Activated gamma-delta T cell treated with anti-CD3 and anti-CD28 coated beads, Interleukin-2, amount 50 U/mL, for 16 hours (primary cell): ENCODE measurements at places on chromosomes 3 and 15.

GRCh38 chr3:170670504-170670903 is 84.6 kb upstream of the SLC7A14 start:
- DNase-seq, result no peak

DNA sequence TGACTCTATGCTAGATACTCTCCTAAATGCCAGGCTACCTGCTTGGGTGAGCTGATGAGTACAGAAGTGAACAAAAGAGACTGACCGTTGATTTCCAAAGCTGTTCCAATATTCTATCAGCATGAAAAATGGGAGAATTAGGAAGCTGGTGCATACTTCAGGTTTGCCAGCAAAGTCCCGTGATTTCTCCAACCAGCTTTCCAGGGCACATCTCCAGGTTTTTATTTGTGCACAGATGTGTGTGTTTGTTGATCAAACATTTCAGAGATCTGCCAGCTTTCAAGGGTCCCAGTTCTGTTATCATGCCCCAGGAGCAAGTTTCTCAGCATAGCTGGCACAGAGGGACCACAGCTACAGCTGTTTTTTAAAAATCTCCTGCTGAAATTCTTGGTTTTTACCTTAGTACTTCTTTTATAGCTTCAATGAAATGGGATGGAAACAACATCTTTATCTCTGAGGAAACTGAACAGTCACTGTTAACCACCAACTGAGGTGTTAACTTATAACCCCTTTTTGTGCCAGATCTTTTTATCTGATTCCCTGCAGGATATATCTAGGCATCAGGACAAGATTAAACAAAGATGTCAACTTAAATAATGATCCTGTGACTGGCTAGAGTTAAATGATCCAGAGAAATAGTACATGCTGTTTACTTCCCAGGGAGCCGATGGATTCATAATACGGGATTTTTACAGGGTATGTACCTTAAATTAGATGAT is 380.8 kb downstream of the GRM7 start:
- no peak for DNase-seq

DNA sequence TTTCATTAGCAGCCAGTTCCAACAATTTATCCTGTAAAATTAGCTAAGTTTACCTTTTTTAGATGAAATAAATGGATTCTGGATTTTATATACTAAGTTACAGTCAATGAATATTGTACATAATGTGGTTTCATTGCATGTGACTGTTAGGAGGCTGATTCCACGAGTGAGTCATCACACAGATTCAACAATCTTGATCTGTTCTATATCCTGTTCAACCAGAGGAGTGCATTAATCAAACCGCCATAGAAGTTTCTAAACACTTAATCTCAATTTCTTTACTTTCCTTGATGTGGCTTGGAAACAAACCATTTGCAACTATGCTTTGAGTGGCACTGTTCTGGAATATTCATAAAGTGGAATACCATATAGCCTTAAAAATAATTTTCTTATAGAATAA is 15.3 kb downstream of the DNAJC13 start:
- no peak for DNase-seq

GRCh38 chr3:123926396-123926795 is 34.6 kb downstream of the CCDC14 start:
- DNase-seq, result no peak

GRCh38 chr15:29765898-29766527 is 56.3 kb downstream of the TJP1 start:
- DNase-seq, result no peak

DNA sequence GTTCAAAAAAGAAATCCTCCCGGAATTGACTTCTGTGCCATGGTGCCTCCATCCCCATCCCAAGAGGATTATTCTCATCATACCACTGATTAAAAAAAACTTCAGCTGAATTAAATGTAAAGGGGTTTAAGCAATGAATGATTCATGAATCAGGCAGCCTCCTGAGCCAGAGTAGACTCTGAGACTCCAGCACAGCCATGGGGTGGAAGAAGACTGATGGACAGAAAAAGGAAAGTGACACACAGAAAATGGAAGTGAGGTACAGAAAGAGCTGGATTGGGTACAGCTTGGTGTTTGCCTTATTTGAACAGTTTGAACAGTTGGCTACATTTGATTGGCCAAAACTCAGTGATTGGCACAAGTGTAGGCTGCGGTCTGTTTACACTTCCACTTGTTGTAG is 224.8 kb upstream of the ATP10A start:
- DNase-seq, result no peak

DNA sequence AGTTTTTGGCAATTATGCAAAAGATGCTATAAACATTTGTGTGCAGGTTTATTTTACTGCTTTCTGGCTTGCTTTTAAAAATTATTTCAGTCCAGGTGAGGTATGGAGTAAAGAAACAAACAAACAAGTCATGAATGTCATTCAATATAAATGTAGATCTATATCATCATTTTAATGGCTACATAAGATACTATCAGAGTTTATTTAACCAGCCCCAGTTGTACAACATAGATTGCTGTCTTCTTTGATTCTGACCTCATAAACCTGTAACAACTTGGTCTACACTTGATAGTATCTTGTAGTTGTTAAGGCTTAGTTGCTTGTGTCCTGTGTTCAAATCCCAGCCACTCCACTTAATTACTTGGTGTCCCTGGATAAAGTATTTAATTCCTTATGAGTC is 46.0 kb upstream of the RNU6-1 start:
- no peak for DNase-seq

DNA sequence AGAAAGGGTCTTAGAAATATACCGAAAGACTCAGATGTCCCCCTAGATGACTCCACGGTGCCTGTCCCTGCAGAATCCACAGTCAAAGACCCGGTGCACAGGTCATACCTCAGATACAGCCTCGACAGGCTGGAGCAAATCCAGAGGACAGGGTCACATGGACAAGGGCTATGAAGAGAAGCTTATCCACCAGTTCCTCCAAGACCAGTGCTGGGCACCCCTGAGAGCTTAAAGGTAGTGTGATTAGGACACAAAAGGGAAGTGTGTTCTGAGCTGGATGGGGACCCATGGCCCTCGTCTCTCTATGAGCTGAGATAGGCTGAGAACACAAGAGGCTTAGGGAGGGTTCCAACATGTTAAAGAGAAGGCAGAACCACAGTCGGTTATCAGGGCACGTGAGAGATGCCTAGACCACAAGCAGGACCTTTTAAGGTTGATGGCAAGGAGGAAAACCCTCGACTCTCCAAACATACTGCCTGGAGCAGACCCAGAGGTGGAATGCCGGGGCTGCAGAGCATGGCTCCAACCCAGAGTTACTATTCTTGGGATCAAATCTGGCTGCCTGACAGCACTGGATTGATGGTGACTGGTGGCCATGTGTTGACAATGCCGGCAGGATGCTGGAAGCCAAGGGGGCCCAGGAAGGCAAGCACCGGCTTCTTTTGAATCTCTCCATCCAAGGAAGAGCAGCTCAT is 46.9 kb downstream of the ADCY5 start:
- no peak for DNase-seq

DNA sequence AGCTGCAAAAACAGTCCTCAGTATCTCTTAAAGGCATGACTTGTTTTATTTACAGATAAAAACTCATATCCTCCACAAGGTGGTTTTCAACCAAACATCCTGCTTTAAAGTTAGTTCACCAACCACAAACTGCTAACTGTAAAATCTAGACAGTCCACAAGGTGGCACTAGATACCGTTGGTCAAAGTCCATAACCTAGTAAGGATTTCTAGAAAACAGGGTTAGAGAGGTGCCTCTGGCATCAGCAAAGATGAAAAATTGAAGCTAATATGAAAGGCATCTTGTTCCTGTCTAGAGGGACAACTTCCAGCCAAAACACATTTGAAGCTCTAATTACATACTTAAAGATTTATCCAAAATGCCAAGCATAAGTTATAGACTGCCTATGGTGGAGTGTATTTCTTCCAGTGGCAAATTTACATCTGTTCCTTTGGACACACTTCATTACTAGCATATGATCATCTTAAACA is 56.0 kb downstream of the ZMAT3 start:
- DNase-seq, result peak; percentile 37

- no peak for DNase-seq
These were observed 112.5 kb downstream of the RPLP1 start for GRCh38 chr15:69565066-69565655.

GRCh38 chr15:67037694-67038093 is 27.7 kb upstream of the SMAD3 start:
- DNase-seq, result no peak

DNA sequence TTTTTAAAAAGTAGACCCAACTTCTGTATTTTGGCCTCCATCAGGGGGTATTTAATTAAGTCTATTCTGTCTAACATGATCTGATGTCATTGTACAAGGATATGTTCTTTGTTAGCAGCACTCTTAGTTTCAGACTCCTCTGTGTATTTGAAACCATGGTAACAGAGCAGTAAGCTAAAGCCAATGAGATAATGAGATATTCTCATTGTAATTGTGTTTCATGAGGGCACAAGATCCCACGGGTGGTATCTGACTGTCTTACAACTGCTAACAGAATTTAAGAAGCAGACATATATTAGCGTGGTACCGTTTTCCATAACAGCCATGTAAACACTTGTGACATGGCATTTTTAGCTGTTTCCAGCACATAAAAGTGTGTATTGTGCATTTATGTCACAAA is 251.2 kb upstream of the VEPH1 start:
- DNase-seq, result no peak

DNA sequence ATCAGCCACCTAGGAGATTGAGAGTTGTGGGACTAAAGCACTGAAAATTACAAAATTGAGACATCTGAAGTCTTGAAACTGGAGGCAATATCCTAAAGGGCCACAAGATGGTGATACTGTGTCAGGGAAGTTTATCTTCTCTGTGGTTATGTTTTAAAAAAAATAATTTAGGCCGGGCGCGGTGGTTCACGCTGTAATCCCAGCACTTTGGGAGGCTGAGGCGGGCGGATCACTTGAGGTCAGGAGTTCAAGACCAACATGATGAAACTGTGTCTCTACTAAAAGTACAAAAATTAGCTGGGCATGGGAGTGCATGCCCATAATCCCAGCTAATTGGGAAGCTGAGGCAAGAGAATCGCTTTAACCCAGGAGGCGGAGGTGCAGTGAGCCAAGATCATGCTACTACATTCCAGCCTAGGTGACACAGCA is 17.9 kb upstream of the NIT2 start:
- peak; percentile 6 for DNase-seq

GRCh38 chr3:123871946-123872345 is 12.2 kb downstream of the MYLK start:
- no peak for DNase-seq

DNA sequence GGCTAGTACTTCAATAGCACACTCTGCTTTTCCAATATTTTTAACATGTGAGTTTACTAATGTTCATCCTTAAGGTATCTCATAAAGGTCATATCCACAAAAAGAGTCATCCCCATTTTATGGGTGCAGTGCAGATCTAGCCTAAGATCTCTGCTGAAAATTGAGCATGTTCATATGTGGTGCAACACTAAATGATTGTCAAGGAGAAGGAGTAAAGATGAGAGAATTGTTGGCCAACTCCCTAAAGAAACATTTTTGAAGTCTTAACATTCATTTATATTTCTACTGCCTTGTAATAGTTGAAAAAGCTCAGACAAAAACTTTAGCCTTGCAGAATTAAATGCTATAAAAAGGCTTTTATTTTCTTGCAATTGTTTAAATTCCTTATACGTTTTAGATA is 1159.6 kb downstream of the TBL1XR1 start:
- no peak for DNase-seq

DNA sequence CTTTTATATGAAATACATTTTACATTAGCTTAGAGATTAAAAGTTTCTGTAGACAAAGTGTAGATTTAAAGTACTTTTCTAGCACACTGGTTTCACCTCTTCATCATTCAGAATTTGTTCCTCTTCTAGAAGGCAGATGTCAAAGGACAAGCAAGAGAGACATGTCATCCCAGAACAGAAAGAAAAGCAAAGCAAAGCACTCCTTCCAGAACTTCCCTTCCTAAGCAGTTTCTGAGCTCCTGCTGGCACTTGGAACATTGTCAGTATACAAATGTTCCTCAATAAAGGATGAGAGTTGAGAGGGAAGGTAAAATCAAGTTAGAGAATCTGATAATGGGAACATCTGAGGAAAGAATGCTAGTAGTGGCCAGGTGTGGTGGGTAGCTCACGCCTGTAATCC is 26.2 kb downstream of the TMOD3 start:
- DNase-seq, result no peak

DNA sequence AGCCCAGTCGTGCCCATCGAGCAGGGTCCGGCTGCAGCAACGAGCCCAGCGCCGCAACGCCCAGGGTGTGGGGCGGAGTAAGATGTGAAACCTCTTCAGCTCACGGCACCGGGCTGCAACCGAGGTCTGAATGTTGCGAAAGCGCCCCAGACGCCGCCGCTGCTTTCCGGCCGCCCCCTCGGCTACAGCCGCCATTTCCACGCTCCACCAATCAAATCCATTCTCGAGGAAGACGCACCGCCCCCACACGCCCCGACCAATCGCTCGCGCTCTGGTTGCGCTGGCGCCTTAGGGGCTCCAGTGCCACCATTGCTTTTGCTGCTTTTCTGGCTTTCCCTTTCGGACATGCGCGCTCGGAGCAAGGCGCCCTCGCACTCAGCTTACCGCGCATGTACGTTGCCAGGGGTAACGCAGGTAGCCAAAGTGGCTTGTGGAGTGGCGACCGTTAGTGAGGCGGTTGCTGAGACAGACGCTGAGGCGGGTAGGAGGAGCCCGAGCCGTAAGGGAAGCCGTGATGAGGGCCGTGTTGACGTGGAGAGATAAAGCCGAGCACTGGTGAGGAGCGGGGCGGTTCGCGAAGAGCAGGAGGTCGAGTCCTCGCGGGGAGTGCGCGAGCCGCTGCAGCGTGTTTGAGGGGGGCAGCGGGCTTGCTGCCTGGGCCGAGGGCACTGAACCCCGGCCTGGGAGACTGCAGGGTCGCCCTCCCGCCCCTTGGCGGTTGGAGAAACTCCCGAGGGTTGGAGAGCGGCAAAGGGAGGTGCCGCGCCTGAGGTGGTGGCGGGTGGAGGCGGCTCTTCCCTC is at the start of the genes IFT122 and MBD4:
TSS of gene IFT122 (plus strand) at position 408 of the 801 bp plus-strand sequence. CDS start at position 515, 107 bp downstream.
TSS of gene MBD4 (minus strand) at position 132 of the 801 bp plus-strand sequence. CDS start at position 17, 115 bp downstream.
- peak; percentile 97 for DNase-seq

DNA sequence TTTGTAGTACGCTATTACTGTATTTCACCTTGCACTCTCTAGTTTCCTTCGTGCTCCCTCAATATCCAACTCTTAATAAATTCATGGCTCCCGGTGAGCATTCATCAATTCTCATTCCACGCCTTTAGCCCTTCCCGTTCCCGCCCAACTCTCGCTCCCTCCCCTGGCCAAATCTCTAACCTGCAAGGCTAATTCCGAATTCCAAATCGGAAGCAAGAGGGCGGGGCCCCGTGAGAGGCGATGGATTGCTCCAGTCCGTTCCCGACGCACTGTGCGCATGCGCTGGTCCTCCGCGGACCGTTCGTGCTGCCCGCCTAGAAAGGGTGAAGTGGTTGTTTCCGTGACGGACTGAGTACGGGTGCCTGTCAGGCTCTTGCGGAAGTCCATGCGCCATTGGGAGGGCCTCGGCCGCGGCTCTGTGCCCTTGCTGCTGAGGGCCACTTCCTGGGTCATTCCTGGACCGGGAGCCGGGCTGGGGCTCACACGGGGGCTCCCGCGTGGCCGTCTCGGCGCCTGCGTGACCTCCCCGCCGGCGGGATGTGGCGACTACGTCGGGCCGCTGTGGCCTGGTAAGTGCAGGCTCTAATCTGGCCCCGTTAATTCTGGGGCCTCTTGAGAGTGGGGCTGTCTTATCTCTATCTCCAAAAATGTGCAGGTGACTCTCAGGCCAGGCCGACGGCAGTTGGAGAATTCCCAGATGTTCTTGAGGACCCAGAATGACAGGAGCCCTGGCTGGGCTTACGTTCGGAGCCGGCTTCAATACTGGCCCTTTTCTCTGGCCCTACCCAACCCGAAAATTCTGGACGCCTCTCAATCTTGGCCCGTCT is at the start of gene OPA1:
TSS of gene OPA1 (plus strand) at position 368 of the 827 bp plus-strand sequence. CDS start at position 538, 170 bp downstream.
- DNase-seq, result peak; percentile 80
